Cardiac fibroblast (primary cell): ENCODE measurements at places on chromosomes 11 and 22.

DNA sequence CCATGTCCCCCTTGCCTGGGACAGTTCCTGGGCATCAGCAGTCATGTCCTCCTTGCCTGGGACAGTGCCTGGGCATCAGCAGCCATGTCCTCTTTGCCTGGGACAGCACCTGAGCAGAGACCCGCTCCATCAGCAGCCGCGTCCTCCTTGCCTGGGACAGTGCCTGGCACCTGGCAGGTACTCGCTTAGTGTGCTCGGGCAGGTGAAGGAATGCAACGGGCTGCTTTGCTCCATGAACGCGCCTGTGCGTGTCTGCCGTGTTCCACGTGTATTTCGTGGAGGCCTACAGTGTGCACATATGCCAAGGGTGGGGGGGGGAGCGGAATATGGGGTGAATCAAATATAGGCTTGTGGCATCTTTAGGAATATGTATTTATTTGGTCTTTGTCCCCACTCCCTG, 1490.7 kb downstream of the TBC1D22A start:
- DNase-seq: no peak

- no peak for DNase-seq
These were observed 133.9 kb downstream of the FANCF start for GRCh38 chr11:22491555-22492225.

DNA sequence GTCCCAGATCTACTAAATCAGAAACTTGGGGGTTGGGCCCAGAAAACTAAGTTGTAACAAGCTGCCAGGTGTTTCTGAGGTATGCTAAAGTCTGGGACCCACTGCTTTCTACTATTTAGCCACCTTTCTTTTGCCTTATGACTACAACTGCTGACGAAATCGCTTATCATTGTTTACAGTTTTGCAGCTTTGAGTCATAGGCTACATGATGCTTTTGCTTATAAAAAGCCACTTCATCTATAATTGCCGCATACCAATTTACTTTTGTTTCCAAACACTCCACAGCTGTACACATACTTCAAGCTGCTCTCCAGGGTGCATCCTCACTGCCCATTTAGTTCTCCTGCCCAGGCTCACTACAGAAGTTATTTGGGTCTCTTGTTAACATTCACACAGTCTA, 144.7 kb downstream of the ENTHD1 start:
- peak; percentile 5 for DNase-seq

DNA sequence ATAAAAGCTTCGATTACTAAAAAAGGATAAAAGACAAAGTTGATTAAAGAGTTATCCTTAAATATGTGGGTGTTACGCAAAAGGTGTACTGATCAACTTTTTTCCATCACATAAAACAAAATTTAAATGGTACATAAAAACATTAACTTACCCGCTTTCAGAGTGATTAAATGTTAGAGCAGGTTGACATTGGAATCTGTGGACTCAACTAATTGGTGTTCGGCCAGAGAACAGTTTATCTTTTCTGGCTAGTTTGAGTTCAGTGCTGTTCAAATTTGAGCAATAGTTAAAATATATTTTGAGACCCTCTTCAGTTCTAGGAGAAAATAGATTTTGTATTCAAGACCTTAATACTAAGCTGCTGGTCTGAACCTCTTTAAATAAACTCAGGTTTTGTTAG, 56.1 kb downstream of the ATM start:
- no peak for DNase-seq

DNA sequence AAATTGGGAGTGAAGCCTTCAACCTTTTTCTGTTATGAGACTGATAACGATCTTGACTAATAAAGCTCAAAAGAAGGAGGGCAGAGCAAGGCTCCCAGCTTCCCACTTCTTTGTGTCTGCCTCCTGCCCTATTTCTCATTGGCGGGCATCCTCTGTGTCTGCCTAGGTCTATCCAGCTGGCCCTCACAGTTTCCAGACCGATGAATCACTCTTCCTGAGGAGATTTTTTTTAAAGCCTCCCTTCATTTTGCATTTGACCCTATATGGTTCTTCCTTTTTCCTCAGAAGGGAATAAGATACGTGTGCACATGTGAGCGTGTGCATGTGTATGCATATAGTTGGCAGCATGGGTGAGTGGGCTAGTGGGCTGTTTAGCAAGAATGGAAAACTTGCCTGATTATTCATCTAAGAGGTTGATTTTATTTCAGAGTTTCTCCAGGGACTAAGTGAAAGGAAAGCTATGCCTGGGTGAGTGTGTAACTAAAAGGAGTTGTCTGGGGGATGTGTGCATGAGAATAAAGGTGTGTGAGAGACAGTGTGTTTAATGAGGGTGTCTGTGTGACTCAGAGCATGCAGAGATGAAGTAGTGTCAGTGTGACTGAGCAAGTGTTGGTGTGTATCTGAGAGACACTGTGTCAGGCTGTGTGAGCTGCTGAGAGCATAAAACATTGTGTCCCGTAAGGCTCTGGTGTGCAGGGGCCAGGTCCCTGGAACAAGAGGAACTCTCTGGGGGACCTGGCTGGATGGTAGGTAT, 12.2 kb downstream of the PHLDB1 start:
- peak; percentile 97 for DNase-seq

GRCh38 chr11:99432677-99433076, 411.9 kb downstream of the CNTN5 start:
- DNase-seq: no peak

DNA sequence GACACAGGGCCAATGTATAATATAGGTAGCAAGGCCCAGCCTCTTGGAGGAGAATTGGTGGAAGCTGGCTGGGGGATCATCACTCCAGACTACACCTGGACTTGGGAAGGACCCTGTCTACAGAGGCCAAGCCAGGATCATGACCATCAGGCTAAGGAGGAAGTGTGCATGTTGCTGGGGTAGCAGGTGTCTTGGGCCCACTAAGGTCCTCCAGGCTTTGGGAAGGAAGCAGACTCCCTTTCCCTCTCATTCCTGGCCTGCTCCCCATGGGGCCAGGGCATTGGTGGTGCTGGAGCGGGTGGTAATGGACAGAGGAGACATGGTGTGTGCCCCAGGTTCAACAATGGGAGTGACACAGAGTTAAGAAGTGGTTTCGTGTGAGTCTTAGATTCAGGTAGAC, 16.0 kb upstream of the TUB start:
- no peak for DNase-seq

DNA sequence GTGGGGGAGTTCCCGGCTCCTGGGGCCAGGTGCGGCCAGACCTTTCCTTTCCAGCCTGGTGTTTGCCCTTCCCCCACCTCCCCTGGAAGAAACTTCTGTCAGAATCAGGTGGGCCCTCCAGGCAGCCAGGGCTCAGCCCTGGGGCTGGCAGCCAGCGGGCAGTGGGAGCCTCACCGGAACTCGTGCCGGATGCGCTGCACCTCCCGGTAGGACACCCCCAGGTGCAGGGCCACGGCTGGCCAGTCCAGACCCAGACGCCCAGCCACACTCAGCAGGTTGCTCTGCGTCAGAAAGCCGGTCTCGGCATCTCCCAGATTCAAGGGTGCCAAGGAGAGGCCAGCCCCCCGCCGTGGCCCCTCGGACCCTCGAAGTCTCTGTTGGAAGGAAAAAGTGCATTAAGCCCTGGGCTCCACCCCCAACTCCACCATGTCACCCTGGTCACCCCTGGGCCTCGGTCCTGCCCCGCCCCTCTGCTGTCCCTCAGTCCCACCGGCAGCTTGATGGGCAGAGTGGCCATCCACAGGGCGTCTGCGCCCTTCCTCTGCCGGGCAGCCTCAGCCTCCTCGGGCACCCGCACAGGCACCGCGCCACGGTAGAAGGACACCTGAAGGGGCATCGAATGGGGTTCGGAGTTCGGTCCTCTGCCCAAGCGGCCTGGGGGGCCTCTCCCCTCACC, 1.7 kb upstream of the SLC25A22 start:
- DNase-seq: no peak
